Occipital lobe (tissue), 3 donors: ENCODE measurements at places on chromosomes 5 and 9. TPM values are rescaled to one million over a fixed set of nuclear protein-coding genes. Genes with fewer than 3 reads are reported as not detected.

DNA sequence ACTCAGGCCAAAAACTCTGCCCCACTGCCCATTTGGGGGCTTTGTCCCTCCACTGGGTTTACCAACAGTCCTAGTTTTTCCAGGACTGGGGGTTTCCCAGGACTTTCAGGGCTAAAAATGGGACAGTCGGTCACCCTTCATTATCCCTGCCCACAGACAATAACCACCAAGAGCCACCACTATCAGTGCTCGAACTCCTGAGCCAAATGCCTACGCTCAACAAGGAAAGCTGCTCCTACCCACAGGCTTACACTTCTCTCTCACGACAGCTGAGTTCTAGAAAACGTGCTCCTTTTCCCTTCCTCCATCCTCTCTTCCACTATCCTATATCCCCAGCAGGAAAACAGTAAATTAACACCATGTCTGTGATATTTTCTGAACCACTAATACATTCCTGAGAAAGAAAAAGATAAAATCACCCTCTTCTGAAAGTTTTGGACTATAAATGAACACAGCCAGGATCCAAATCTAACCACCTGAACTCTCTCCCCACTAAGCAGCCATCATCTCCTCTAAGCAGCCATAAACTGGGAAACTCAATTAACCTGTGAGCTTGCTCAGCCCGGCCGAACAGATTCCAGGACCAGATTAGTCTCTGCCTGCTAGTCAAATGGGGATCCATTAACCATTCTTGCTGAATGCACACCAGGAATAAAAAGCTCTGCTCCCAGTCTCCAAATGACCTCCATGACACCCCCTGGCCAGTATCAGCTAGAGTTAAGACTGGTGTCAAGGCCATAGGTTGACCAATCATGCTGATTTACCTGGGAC, 41.8 kb downstream of the KLHL3 start:
- no peak for DNase-seq

GRCh38 chr9:120867676-120868338, 9.2 kb downstream of the PHF19 start:
- no peak for DNase-seq

DNA sequence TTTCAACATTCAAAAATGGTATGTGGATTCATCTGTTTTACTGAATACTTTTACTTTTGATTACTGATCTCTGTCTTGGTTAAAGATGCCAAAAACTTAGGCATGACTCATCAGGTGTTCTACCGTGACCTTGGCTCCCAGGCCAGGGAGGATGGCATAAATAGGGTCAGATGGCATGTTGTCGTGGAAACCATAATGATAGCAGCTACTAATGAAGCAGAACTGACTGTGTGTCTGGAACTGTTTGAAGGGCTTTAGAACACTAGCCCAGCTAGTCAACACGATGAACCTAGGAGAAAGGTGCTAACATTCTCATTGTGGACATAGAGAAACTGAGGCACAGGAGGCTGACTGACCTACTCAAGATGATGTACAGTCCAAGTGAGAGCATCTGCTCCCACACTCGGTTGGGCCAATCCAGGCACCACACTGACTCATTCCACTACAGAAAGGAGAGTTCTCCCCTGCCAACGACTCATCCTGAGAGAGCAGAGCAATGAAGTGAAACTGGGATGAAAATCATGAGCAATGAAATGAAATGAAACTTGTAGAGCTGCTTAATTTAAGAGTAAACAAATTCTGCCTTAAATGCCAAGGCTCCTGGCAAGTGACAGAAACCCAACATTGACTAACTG, 116.0 kb downstream of the TENT4A start:
- peak; percentile 18 for DNase-seq

GRCh38 chr9:75408391-75408790, 320.1 kb downstream of the OSTF1 start:
- DNase-seq = no peak

DNA sequence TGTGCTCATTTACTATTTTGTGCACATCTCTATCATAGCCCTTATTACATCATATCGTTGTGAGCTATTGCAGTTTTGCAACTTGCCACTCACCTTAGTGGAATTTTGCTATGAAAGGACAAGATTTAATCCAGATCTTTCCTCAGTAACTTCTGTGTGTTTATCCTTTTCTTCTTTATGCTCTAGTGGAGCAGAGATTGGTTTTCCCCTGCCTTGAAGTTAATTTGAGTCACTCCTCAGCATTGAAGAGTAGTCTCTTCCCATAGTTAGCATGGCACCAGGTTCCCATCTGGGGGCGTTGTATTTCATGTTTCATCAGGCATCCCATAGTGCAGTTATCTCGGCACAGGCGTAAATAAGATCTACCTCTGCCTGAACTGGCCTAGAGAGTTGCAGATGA, 510.4 kb downstream of the PSAT1 start:
- DNase-seq = no peak

Gene MEGF10
- total RNA-seq = 20.0 TPM

DNA sequence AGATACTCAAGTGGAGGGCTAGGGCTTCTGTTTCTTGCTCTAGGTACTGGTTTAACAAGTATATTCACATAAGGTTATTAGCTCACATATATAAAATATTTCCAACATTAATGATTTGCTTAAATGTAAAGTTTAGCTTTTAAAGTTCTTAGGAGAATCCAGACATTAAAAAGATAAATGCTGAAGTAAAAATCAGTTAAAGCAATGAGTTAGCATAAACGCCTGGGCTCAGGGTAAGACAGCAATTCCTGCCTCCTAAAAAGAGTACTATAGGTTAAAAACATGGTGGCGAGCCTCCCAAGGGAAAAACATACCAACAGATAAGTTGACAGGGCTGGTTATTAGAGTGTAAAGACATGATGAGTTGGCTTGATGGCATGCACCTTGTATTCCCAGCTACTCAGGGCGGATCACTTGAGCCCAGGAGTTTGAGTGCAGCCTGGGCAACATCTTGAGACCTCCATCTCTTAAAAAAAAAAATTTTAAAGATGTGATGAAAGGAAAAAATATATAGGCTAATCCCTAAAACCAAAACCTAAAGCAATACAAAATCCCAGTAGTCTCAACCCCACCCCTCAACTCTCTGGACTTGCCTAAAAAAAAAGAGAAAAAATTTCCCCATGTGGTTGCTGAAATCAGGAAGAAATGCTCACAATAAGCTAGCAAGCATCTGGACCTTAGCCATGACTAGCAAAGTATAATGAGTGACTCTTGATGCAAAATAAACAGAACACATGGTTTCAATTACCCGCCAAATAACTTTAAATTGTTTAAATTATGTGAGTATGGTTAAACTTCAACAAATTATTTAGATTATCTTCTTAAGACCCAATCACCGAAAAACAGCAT, 3.6 kb downstream of the GOLPH3 start:
- no peak for DNase-seq

DNA sequence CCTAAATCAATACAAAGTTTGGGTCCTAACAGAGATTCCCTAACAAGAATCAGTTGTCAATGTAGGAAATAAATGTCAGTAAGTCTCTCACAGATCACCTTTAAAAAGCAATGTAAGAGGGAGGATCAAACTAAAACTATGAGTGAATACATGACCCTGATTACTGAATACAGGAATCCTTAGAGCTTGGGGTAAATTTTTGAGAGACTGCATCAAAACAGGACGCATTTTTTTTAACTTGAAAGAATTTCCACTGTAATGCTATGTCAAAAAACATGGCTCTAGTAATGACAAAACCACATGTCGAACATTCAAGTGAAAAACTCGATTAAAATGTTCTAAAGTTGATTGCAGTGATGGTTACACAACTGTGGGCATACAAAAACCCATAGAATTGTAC, 21.9 kb downstream of the ZDHHC21 start:
- DNase-seq = no peak

- no peak for DNase-seq
Measured at GRCh38 chr9:91035825-91036208, 234.2 kb downstream of the SYK start.

DNA sequence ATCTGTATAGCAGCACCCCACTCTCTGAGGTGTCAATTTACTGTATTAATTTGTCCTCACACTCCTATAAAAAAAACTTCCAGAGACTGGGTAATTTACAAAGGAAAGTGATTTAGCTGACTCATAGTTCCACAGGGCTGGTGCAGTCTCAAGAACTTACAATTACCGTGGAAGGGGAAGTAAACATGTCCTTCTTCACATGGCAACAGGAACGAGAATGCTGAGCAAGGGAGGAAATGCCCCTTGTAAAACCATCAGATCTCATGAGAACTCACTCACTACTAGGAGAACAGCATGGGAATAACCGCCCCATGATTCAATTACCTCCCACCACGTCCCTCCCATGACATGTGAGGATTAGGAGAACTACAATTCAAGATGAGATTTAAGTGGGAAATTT, 602.6 kb downstream of the MTRR start:
- DNase-seq = no peak

DNA sequence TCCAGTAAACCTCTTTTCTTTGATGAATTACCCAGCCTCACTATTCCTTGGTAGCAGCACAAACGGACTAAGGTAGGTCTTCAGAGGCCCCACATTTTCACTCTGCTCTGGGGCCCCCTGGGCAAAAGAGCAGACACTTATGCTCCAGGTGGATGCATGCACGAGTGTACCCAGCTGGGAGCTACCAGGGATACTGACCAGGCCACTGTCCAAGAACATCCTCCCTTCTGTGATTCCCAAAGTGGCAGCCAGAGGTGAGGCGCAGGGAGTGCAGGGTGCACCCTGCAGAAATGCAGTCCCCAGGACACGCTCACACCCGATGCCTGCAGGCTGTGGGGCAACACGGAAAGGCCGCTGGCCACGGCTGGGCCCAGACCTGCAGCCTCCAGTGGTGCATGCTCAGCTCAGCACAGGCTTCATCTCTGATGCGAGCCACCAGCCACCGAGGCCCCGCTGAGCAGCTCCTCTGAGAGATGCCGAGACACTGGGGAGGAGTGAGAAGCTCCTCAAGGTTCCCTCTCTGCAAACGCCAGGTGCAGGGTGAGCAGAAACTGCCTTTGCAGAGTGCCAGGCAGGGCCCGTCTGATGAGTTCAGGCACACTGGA, 48.1 kb upstream of the OLFM1 start:
- no peak for DNase-seq

DNA sequence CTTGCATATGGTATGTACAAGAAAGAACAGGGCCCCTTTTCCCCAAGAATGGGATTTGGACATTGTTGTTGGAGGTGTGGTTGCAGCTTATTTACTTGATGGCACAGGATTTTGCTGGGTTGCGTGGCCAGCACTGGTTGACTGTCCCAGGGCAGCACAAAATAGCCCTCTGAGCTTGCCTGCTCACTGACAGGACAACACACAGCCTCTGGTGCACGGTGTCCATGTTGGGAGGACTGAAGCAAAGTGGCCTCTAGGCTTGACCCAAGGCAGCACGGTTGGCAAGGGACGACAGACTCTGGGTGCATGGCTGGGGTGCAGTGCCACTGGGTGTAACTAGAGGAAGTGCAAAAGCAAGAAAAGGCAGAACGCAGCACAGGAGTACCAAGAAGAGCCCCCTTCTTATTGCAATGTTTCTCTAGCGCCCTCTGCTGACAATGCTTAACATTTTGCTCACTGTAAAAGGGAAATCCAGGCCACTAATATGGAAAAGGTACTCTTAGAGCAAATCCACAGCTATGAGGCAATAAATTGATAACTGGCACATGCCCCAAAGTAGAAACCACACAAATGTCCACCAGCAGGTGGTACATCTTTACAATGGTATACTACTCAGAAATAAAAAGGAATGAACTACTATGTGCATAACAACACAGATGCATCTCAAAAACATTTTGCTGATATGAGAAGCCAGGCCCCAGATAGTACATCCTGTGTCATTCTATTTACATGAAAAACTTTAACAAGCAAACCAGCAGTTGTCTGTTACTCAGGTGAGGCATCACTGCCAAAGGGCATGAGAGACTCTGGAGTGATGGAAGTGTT, 47.4 kb upstream of the BARX1 start:
- DNase-seq = no peak

Gene IFNA7
- total RNA-seq = not detected

DNA sequence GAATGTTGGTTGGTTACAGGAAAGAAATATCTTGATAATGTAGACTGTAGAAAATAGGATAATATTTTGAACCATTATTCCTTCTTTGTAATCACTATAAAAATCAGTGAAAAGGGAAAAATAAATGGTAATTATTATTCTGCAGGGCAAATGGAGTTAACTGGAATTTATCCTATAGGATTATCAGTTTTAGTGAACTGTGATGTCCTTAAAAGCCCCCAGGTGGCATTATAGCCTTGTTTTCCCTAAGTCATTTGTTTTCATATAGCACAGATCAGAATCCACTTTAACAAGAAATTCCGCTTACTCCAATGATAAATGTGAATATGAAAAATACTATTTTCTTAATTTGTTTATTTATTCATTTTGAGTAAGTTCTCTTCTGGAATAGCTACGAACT, 26.2 kb upstream of the WDR41 start:
- no peak for DNase-seq

DNA sequence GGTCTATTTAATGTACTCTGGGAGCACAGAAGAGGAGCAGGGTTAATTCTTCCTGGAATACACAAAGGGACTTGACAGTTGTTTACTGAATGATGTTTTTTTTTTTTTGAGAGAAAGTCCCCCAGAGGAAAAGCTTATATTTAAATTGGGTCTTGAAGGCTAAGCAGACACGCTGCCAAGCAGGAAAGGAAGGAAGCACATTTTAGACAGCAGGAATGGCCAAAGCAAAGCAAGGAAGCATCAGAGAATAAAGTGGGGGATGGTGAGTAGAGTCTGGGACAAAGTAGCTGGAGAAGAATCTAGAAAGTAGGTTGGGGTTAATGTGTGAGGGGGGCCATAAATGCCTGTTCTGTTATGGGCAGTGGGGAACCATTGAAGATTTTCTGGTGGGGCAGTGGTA, 21.5 kb downstream of the ZNF346 start:
- DNase-seq = no peak

DNA sequence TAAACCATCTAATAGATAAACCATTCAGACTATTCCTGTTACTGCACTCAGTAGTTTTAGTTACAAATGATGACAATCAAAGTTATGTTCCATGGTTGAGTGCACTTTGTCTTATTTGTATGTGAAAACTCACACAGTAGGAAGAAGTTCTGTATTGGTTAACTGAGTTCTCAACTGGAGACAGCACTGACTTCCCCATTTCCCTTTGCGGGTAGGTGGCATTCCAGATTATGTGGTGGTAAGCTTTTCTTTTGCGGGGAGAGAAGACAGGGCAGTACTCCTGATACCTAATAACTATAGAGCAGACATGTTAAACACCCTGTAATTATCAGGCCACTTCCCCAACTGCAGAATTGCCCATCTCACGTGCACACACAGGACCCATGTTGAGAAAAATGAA, 24.4 kb downstream of the TARS1 start:
- no peak for DNase-seq
